ENCODE measurements at places on chromosomes 12 and 14. TPM values are rescaled to one million over a fixed set of nuclear protein-coding genes. Genes with fewer than 3 reads are reported as not detected.

The ASB2 gene
- total RNA-seq, result 253 TPM

GRCh38 chr12:3697311-3697870, 55.5 kb downstream of the CRACR2A start:
- DNase-seq, result no peak

DNA sequence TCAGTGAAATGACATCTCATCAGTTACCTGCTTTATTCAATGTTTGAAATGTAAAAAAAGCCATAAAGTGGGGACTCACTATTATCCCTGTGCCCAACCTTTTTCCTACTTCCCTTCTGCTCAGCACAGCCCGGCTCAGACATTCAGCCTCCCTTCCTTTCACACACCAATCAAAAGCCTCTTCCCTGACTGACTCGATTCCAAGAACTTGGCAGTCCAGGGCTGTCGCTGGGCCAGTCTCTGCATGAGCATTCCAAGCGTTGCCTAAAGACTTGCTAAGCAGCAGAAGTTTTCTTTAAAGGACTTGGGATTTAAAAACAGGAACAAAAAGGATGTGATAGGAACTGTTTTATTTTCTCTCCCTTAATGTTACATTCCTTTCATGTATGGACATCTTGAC, 22.7 kb downstream of the ITPR2 start:
- peak; percentile 63 for DNase-seq

DNA sequence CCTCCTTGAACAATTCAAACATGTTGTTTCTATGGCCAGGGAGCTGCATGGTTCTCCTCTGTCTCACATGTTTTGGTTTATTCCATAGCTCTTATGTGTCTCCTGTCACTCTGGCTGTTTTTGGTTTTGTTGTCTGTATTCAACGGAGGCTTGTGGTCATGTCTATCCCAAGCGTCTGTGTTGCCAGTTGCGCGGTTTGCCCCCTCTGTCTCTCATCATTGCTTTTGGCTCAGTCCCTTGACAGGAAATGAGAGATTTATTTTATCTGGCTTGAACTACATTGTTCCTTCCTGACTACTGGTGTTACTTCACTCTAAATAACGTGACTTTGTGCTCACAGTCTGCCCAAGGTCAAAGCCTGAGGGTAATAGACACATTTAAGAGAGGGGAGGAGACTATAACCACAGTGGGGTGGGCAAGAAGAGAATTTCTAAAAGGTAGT, 96.4 kb upstream of the SOX5 start:
- DNase-seq, result no peak

The ALG10 gene
- 4.5 TPM for total RNA-seq

DNA sequence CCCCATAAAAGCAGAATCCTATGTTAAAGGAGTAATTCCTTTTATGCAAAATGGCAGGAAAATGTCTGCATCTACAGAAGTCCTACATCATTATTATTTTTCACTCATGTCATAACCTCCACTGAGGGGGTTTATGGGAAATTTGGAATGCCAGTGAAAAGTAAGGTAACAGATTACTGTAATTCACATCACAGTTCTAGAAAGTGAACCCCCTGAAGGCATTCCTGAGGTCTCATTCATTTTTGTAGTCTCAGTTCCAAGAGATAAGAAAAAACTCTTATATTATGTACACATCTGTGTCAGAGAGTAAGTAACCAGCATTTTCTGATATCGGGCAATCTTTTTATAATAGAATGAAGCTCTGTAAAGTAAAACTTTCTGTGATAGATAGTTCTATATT, 28.8 kb upstream of the BCAT1 start:
- DNase-seq, result no peak

GRCh38 chr12:51424662-51425539, at the start of gene SLC4A8:
Gene SLC4A8 (plus strand): TSS chr12:51424831. CDS start chr12:51424988, 157 bp downstream.
- DNase-seq, result peak; percentile 84

The TC2N gene
- 3.9 TPM for total RNA-seq

The LRRIQ1 gene
- total RNA-seq, result 0.25 TPM

The SPX gene
- total RNA-seq, result 12.9 TPM

The AMIGO2 gene
- total RNA-seq, result 2.5 TPM

DNA sequence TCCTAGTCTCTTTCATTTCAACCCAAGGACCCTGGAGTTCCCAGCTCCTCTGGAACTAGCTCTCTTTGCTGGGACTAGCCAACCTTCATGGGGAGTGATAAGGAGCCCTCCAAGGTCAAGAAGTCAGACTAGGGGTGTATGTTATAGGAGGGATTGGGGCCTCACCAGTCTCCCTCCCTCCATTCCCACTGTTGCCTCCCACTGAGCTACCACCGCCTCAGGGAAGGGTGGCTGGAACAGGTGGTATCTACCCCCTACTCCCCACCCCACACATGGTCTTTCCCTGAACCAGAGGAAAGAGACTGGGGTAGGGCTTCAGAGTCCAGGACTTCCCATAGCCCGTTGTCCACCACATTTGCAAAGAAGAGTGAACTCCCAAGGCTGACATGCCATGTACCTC, 2.4 kb downstream of the ERBB3 start:
- DNase-seq, result no peak

DNA sequence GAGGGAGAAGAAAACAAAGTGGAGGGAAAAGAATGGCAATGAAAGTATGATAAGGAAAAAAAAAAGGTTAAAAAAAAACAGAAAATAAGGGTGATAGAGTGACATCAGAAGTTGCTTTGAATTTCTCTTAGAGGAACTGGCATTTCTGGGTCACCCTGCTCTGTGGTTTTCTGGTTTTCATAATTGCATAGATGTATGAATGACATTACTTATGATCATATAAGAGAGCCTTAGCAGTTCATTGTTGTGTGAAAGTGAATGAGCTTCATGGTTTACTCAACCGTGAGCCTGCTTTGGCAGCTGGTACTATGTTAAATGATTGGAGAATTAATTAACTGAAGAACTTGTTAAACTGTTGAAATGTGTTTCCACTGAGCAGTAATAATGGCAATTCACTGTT, 336.4 kb upstream of the FBXO33 start:
- no peak for DNase-seq

Data from heart right ventricle (tissue), 16 donors.